ENCODE measurements at places on chromosomes 2 and 18. TPM values are rescaled to one million over a fixed set of nuclear protein-coding genes. Genes with fewer than 3 reads are reported as not detected.
A peak's percentile ranks its signal among the peaks of the same experiment; 100 is the strongest.

- no peak for DNase-seq
Measured at GRCh38 chr2:226736382-226736781, 63.2 kb downstream of the IRS1 start.

- DNase-seq, result no peak
Measured at GRCh38 chr2:239802185-239802649, 222.9 kb downstream of the NDUFA10 start.

DNA sequence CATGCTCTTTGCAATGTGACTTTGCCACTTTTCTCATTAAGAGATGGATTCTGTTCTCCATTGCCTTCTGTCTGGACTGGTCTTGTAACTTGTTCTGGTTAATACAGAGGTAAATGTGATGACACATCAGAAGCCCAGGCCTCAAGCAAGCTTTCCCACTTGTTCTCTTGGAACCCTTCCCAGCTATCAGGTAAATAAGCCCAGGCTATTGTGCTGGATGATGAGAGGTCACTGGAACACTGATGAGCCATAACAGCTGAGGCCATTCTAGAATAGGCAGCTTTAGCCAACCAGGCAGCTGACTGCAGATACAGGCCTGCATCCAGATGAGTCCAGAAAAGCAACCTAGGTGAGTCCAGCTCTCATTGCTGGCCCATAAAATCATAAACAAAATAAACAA, 1007.0 kb upstream of the ACVR2A start:
- DNase-seq, result no peak

- DNase-seq, result peak; percentile 57
Measured at GRCh38 chr2:181457121-181457740, at the start of gene ITGA4. ITGA4 (plus strand) TSS chr2:181457386; CDS start chr2:181457655, 269 bp downstream.

DNA sequence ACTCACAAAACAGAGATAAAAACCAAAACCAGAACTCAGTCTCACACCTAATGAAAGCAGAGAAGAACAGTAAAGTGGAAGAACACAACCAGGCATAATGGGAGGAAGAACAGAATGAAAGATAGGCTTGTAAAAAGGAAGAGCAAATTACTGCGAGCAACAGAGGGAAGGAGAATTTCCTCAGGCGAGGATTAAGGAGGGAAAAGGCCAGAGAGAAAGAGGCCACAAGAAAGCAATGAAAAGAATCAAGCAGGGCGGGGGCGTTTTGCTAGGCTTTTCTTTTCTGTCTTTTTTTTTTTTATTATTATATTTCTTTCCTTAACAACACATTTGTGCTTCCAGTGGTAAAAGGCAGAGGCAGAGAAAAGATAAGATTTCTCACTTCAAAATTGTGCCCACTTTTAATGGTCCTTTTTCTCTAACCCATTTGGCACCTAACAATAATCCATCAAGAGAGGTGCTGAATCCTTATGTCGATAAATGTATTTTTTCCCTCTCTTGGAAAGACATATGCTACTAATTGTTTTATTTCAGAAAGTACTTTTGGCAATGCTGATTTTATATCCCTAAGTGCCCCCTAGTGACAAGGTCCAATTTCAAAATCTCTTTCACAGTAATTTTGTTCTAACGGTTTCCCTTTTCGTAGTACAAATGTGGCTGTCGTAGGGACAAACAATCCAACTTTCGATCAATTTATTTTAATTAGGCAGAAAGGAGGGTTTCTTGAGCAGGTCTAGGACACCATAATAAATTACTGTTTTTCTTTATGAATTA, 138.7 kb upstream of the AQP4 start:
- no peak for DNase-seq

DNA sequence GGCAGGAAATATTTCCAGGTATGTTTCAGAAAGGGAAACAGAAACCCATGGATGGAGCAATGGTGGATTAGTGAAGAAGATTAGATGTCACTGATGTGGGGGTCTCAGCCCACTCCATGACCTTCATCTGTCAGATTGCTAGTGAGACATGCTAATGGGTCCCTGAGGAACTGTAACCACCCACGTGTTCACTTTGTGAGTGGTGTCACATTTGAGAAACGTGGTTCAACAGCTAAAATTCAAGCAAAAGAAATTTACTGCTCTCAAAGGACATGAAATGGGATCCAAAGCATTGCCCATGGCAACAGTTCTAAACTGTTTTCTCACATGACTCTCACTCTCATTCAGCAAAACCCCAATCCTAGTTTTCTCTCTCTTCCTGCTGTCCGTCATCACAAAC, 776.1 kb downstream of the ERBB4 start:
- DNase-seq, result no peak

DNA sequence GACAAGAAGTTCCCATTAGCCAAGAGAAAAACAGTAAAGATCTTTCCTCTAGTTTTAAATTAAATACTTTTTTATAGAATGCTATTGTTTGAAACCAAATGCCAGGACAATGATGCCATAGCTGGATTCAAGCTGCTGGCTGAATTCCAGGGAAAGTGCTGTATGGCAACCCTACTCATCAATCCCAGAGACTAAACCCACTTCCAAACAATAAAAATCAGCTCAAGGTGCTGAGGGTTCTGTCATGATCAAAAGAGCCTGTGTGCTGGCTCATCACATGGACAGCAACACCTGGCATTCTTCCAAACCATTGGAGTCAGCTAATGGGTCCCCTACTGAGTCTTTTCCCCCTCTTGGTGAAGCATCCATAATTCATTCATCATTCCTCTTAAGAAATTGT, 53.7 kb upstream of the PARD3B start:
- no peak for DNase-seq

DNA sequence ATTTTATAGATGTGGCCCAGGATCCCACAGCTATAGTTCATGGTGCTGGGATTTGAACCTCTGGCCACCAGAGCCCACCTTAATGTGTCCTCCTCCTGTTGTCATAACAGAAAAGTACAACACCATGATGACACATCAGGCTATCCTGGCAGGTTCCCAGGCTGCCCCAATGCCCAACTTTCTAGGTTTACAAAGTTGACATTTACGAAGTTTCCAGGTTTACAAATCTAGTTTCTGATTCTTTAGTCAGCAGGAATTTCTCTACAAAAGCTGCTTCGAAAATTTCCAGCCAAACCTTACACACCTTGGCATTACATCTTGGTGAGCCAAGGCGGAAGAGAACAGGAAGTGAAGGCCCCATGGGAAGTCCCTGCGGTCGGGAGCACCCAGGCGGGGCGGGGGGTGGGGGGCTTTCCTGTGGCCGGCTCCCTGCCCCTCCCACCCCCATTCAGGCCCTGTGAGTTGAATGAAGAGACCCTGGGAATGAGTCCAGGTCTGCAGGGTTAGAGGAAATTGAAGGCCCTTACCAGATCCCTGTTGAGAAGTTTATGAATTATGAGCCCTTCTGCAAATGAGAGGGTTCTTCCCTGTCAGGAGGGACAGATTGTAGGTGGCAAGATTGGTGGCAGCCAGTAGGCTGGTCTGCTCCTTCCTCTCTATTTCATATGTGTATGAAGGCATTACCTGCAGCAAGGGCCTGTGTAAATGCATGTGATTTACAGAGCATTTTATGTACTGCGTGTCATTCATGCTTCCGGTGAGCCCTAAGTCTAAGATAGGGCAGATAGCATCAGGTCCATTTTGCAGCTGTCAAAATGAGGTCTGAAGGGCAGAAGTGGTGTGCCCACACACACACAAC, 11.1 kb upstream of the IL1RN start:
- no peak for DNase-seq

- no peak for DNase-seq
Measured at GRCh38 chr2:227576110-227576509, 22.6 kb upstream of the SCYGR2 start.

- no peak for DNase-seq
Measured at GRCh38 chr2:51579412-51579811, 547.5 kb upstream of the NRXN1 start.

GRCh38 chr2:97871096-97871780, 124.5 kb downstream of the TMEM131 start:
- DNase-seq, result no peak

DNA sequence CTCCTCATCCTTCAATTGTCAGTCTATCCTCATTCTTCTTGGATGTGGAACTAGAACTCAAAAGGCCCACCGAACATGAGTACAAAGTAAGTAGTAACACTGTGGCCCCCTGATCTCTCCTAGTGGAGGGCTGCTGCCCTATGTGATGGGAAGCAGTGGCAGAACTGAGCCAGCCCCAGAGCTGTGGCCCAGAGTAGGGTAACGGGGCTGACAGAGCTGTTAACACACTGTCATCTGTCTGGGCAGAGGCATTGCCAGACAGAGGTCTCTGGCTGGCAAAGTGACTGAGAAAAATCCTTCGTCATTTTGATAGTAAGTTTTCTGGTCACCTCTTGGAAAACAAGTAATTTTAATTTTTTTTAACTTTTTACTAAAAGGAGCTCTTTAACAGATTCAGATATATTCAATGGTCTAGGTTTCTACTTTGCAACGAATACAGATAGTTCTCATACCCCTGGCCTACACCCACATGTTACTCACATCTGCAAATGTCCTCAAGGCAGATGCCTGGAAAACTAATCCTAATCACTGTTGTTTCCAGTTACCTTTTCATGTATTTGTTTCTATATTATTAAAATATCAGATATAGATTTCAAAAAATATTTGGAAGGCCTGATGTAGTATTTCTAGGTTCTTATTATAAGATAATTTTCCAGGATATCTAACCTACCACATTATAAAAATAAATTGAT, 588.7 kb downstream of the CPS1 start:
- DNase-seq, result no peak

DNA sequence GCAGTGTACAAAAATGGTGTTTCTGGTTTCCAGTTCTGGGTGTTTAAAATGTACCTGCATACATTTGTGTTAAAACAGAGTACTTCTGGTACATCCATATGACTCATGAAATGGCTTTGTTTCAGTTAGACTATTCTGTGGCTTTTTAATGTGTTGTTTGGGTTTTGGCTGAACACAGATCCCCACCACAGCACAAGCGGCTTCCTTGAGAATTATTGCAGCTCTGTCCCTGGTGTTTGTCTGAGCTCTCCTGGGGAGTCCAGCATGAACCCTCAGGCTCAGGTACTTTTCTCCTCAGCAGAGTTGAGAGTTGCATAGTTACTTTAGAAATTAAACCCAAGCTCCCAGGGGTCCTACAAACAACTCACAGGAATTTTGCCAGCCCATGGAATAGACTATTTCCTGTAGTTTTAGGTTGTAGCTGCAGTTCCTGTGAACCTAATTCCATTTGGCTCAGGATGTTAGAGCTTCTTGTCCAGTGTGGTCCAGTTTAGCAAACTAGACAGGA, 64.8 kb upstream of the EML6 start:
- no peak for DNase-seq

DNA sequence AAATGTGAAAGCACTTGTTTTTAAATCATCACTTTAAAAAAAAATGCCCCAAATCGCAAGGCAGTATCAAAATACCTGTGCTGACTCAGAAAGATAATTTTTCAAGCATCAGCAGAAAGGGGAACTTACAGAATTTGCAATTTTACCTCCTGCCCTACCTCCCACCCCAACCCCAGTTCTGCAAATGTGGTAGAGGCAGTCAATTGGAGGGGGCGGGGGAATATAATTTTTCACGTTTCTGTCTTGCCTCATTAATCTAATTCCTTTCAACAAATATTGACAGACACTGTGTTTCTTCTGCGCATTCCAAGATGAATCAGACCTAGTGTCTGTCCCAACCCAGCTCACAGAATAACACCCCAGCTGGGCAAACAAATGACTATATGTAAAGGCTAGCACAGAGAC, 76.8 kb downstream of the ALPK2 start:
- no peak for DNase-seq

The NLRC4 gene
- 1.1 TPM for polyA plus RNA-seq

The MARCHF4 gene
- 0.18 TPM for polyA plus RNA-seq

The LYG2 gene
- 0.74 TPM for polyA plus RNA-seq

The CGREF1 gene
- polyA plus RNA-seq, result 0.86 TPM

The SLC8A1 gene
- polyA plus RNA-seq, result 5.4 TPM

Measured in left lung (tissue), 14 donors.